Activated CD8-positive, alpha-beta memory T cell treated with anti-CD3 and anti-CD28 coated beads for 48 hours (primary cell): ENCODE measurements at places on chromosomes 6 and 20.
A peak's percentile ranks its signal among the peaks of the same experiment; 100 is the strongest.

DNA sequence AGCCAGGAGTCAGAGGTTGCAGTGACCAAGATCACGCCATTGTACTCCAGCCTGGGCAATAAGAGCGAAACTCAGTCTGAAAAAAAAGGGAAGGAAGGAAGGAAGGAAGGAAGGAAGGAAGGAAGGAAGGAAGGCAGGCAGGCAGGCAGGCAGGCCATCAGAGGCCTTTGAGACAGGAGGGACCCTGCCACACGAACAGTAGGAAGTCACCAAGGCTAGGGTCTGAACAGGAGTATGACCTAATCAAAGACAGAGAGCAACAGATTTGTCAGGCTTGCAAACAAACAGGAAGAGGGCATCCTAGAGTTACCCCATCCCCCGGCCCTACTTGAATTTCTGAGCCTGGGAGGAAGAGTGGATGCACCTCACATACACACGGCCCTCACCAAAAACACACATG lies 67.1 kb downstream of the FGD2 start:
- no peak for DNase-seq

GRCh38 chr20:2470423-2471193 lies at the start of gene SNRPB:
TSS of gene SNRPB (minus strand) at chr20:2470789. CDS start at chr20:2470690, 99 bp downstream.
- DNase-seq = peak; percentile 90

- DNase-seq = no peak
These were observed 27.4 kb downstream of the TRAM2 start for GRCh38 chr6:52549428-52549827.

GRCh38 chr20:63955281-63955826 lies 862 bp downstream of the UCKL1 start:
- no peak for DNase-seq

DNA sequence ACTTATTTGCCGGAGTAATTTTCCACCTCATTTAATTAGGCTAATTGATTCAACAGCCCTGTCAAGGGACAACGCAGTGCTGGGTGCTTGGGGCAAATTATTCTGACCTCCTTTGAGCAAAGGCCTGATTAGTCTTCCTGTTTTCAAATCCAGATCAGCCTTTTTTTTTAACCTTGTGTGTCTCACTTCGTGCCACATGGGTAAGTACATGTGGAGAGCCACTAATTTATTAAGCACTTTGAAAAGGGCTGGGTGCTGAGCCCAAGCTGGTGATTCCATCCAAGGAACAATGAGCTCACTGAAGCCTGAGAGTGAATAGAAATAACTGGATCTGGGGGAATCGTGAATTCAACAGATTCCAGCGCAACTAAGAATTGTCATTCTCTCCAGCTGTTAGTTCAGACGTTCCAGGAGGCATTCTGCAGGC lies 229.3 kb downstream of the CLIC5 start:
- no peak for DNase-seq

DNA sequence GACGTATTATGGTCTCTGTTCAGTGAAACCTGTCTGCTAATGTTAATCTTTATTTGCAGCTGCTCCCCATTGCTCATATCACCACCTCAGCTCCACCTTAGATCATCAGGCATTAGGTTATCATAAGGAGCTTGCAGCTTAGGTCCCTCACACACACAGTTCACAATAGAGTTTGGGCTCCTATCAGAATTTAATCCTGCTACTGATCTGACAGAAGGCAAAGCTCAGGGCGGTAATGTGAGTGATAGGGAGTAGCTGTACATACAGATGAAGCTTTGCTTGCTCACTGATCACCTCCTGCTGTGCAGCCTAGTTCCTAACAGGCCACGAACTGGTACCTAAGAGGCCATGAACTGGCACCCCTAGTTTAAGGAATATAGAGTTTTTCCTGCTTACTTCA lies 989.7 kb downstream of the EYS start:
- no peak for DNase-seq

DNA sequence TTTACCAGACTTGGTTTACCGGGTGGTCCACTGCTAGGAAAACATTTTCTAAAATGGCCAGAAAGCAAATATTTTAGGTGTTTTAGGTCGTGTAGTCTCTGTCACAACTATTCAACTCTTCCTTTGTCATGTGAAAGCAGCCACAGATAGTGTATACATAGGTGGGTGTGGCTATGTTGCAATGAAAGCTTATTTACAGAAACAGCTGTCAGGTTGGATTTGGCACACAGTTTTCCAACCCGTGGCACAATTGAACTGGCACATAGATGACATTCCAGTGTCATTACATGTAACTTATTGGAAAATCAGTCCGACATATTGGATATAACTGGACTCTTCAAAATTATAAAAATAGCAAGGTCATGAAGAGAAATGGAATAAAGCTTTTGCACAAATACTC lies 68.9 kb upstream of the KCNQ5 start:
- no peak for DNase-seq

DNA sequence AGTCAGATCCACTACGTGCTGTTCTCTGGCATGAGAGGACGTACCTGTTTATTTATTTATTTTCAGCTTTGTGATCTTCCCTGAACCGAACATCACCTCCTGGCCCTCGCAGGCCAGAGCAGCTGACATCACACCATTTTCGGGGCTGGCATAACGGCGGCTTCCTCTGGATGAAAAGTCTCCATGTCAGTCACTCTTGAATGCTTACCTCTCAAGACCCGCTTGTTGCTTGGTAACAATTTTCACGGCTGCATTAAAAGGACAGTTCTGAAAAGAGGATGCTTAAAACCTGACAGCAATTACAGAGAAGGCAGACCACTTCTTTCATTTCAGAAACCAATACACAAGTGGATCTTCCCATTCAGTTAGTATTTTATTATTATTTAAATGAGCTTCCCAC lies 159.8 kb upstream of the CDH4 start:
- no peak for DNase-seq

DNA sequence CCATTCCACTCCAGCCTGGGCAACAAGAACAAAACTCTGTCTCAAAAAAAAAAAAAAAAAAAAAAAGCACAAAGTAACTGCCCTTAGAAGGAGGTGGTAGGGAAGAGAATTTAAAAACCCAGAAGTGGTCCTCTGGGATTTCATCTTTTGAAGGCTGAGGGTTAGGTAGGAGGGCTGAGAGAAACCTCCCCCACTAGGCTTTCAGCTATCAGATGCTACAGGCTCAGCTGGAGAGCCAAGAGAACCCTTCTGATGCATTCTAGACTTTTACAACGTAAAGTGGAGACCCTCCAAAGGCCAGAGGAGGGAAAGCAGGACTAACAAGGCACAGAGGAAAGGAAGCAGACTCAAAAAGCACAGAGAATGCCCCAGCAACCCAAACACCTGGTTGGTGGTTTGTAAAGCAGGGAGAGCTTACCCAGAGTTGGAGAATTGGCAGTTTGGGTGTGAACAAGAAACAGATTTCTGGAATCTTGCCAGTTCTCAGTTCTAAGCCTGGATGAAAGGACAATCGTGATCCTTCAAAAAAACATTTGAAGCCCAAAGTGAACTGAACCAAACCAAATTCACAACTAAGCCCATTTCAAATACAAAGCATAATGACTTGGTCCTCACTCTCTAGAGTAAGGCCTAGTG lies 23.2 kb upstream of the SPAG4 start:
- DNase-seq = no peak

DNA sequence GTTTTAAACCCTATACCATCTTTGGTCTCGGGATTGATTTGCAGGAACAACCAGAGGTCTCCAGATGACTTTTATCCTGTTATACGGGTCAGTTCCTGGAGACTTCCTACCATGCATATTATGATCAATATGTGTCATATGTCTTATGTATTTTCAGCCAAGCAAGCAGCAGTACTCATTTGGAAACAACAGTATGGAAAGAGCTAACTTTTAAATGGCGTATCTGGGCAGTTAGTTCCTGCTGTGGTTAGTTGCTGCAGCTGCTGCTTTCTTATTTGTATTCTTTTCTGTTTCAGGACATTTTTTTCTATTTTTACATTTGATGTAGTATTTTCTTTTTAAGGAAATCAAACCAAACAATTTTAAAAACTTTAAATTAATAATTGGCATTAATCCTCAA lies 207.5 kb downstream of the MANEA start:
- no peak for DNase-seq

DNA sequence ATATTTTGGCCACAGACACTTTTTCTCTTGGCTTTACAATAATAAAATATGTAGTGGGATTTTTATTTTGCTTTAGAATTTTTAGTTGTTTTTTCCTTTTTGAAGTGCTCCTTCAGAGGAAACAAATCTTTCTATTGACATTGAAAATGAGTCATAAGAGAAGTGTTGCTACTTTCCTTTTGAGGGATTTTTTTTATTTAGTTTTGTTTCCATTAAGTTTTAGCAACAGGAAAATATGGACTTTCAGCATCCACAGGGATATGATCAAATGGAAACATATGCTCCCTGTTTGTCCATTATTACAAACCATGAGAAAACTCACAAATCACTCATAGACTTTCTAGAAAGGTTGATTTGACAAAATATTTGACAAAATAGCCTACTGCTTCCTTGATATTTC lies 65.3 kb upstream of the BMP2 start:
- DNase-seq = no peak

DNA sequence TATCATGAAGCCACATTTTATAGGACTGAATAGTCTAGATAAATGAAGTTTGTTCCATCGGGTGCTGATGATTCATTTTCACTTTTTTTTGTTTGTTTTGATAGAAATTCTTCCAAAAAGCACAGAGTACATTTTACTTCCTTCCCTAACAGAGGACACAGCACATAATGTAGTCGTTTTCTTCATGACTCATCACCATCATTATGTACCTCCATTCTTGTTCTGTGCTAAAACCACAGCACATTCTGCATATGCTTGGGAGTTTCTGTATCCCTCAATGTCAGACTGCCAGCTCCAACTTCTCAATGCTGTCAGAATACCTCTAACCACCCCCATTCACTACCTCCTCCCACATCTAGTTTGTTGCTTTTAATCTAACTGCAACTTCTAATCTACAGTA lies 1004.9 kb upstream of the ADGRB3 start:
- DNase-seq = no peak

GRCh38 chr20:47212606-47213207 lies 143.8 kb downstream of the ZMYND8 start:
- no peak for DNase-seq

DNA sequence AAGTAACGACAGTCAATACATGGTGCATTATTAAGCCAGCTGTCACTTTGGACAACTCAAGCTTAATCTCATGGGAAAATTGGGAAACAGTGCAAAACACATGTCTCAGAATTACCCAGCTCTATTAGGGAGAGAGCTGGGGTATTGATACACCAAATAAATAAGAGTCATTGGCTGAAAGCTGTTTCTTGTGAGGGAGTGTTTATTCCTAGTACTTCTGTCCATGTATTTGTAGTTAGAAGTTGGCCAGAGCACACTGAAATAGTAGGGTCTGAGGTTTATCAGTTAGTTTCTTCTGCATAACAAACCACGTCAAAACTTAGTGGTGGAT lies 192.0 kb upstream of the RALGAPA2 start:
- DNase-seq = no peak

DNA sequence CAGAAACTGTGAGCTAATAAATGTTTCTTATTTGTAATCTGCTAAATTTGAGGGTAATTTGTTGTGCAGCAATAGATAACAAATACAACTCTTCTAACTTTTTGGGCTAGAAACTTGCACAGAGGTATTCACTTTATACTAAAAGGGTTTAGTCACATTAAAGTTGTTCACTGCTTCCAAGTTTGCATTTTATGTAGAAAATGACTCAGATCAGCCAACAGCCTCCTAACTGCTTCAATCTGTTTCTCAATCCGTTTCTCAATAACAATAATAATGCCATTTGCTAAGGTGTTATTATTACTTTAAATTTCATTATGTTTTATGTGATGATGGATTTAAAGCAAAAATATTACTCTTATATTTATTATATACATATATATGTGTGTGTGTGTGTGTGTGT lies 213.9 kb downstream of the CENPW start:
- no peak for DNase-seq

- no peak for DNase-seq
These were observed 52.2 kb upstream of the UNC93A start for GRCh38 chr6:167238694-167239467.

- no peak for DNase-seq
These were observed 32.9 kb downstream of the TBPL1 start for GRCh38 chr6:133985970-133986369.

GRCh38 chr20:58012731-58013510 lies 215.5 kb downstream of the ANKRD60 start:
- DNase-seq = no peak

GRCh38 chr6:109373762-109374161 lies 8.5 kb downstream of the CD164 start:
- DNase-seq = no peak

DNA sequence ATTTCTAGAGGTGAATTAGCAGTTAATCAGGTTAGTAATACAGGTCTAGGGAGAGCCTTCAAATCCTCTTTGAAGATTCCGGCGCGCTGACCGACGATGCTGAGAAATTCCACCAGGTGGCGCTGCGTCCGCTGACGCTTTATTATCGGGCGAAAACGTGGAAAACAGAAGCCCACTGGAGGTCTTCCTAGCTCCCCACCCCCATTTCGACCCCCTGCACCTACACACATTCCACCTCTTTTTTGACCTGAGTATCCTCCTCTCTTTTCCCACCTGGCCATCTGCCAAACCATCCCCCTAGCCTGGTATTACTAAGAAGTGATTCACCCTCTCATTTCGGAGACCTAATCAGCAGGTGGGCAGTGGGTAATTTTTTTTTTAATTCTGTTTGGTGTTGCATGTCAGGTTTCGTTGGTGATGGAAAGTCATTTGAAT lies 65.4 kb upstream of the RIN2 start:
- no peak for DNase-seq

DNA sequence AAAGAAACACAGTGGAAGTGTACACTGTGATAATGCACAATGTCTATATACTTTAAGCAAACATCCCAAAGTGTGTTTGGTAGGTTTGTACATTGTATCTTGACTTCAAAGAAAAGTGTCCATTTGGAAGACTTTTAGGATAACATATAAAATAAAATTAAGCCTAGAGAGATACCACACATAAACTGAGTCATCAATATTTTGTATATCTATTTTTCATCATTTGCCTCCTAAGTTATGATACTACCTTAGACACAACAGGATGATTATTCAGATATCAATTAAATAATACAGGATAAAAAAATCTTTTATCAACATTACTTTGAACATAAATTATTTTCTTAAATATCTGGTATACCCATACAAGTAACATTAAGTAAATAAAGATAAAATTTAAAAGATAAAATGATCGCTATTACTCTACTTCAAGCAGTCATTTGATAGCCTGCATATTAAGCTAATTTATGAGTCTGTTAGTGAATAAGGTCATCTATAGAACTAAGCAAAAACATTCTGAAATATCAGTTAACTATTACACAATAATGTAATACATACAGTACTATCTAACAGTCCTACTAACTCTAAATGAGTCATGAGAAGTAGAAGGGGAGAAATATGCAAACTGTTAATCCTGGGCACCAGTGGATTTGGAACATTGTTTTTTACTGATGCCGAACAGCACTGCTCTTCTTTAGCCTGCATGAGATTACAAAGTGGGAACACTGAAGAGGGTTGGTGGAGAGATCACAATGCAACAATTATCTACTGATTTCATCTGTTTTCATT lies 158.4 kb upstream of the SIM1 start:
- DNase-seq = no peak

GRCh38 chr6:50198245-50198644 lies 148.5 kb upstream of the DEFB112 start:
- DNase-seq = no peak

GRCh38 chr20:44731657-44732056 lies 14.0 kb upstream of the KCNK15 start:
- no peak for DNase-seq

- DNase-seq = no peak
These were observed 5.3 kb upstream of the IP6K3 start for GRCh38 chr6:33751771-33752645.

- no peak for DNase-seq
These were observed 37.4 kb downstream of the ANGPT4 start for GRCh38 chr20:878511-879307.
